ENCODE measurements at places on chromosomes 2 and 18.

- no peak for DNase-seq
Measured at GRCh38 chr2:11907190-11907589, 160.8 kb downstream of the LPIN1 start.

- DNase-seq: no peak
Measured at GRCh38 chr2:42071791-42072190, 24.0 kb downstream of the PKDCC start.

DNA sequence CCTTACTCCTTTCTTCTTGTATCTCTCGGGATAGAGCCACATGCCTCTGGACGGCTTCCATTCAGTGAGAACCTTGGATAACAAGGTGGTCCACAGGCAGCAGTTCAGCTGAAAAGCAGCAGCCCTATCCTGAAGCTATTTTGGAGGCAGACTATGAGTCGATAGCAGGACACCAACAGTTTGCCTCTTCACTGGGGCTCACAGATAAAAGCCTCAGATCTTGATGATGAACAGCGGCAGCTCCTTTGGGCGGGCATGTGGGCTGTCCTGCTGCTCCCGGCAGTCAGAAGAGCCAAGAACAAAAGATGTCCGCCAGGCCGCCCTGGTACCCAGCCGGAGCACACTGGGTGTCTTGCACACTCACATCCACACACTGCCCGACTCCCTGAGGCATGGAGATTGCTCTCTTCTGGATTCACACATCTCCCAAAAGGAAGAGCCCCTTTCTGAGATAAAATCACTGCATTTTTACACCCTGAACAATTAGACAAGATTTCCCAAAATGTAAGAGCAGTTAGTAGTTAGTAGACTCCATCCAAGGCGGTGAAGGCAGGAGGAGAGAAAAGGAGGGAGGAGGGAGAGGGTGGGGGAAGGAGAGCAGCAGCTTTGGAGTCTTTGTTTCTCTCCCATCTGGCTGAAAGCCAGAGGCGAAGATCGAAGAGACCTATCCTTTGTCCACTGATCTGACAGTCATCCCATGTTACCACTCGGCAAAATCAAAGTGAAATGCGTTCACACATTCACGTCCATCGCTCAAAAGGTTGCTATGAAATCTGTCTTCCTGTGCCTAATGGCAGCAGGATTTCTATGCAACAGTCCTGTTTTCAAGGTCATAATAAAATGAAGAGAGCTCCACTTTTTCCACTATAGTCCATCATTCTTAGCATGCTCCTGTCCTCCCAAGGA is 90.1 kb upstream of the KLF7 start:
- DNase-seq: no peak

GRCh38 chr2:176926453-176926852 is 286.1 kb upstream of the HNRNPA3 start:
- DNase-seq: no peak

GRCh38 chr2:218876562-218877219 is 4.0 kb upstream of the WNT10A start:
- no peak for DNase-seq

DNA sequence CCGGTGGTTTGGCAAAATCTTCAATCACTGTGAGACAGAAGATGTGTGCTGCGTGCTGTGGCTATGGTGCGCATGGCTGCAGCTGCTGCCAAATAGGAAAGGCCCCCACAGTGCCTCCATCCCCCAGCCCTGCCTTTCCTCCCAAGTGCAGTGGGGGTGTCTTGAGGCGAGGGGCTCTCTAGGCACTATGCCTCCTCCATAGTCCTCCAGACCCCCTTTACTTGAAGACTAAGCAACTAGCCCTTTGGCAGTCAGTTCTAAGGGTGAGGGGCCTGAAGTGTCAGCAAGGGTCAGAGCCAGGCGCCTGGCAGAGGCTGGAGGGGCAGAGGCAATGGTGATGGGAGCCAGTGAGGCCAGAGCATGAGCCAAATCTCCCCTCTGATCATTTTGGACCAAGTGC is 13.6 kb upstream of the TMEM185B start:
- DNase-seq: peak; percentile 47

DNA sequence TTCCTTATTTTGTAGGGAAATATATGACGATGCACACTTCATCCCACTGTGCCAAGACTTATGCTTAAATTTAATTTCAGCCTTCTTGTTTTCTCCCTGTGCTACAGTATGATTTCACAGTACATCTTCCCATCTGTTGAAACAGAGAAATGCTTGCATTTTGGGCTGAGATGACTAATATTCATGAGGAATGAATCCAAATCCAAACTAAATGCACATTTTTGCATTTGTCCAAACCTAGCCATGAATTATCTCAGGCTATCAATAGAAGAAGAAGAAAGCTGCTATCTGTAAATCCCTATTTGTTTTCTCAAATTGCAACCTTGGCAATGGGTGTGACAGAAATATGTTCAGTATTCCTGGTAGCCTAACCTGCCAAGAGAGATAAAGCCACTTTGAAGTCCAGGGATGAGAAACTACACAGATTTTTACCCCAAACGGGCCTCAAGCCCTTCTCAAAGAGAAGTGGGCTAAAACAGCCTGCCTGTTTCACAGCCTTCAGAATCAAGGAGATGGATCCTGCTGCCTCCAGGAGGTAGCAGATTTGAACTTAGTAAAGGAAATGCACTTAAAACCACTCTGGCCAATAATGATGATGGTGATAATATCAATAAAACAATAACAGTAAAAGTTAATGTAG is 306.9 kb upstream of the NT5C1B start:
- no peak for DNase-seq

DNA sequence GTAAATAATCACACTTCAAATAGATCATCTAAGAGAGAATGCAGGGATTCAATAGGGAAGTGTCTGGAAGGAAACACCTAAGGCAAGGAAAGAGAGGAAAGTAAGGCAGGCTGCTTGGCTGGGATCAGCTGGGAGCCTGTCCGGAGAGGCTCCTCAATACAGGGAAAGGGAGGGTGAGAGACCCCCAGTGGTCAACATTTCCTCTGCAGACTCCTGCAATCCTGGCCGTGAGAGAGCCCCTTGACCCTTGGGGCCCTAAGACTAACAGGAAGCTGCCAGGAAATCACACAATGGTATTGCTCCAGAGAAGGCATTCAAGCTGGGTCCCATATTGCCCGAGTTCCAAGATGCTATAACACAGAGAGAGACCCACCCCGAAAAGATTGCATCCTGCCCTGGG is 549.4 kb downstream of the NYAP2 start:
- DNase-seq: no peak

DNA sequence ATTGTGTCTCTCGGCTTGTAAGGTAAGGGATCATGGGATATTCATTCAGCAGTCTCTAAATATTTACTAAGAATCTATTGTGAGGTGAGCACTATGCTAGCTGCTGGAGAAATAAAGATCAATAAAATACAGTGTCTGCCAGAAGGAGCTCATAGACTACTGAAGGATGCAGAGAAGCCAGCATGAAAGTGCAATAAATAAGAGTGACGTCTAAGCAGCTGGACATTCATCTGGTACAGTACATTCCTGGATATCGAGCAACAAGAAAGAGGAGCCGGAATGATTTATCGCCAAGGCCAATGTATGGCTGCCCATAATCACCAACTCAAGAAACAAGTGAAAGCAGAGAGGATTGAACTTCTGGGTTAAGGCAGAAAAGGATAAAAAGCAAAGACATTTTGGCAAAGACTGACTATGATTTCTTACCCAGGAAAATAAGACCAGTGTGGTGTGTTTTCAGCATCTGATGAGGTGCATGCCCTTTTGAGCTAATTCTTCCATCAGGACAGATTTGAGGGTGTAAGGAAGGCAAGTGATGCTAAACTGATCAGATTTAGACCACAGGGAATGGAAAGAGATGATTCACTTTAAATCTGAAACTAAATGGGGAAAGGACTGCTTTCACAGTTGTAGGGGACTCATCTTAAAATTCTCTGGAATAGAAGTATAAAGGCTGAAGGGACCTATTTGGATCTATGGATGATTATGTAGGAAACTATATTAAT is 18.7 kb upstream of the LMAN1 start:
- no peak for DNase-seq

DNA sequence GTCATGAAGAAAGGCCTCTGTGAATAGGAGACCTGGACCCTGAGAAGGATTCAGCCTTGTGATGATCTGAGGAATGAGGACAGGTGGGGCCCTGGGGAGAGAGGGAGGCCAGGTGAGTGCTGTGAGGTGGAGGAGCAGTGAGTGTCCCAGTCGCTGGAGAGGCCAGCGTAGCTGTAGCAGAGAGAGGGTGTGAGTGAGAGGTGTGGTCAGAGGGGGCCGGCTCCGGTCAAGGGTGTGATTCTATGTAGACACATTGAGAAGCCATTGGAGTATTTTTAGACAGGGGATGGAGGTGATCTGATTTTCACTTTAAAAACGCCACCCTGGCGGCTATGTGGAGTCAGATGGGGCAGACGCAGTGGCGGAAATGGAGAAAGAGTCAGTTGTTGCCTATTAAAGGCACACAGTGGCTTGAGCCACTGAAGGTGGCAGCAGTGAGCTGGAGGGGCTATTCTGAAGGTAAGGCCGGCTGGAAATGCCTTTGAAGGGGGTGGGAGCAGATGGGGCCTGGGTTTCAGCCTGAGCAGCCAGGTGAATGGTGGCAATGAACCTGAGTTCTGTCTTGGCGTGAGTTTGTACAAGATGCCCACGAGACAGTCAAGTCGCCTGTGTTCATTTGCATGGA is 55.6 kb downstream of the GREB1 start:
- DNase-seq: no peak

Data from cardiac septum (tissue), 1 donor.